ENCODE measurements at places on chromosomes 6 and 20.

DNA sequence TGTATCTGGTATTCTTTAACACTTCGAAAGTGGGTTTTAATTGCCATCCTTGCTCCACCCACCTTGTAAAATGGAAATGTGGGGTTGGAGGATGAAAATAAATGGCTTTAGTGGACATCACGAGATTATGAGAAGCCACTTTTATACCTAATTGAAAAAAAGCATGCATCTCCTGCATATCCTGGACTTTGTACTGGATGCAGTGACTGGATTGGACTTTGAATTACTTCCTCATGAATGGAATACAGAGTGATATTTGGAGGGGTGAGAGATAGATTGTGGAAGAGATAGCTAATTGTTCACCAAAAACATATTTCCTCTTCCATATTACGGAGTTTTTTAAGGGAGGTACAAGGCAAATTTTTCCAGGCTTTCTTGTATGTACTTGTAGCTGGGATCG lies 813.0 kb downstream of the TENT5A start:
- no peak for DNase-seq

- DNase-seq, result no peak
Observed at GRCh38 chr20:14807224-14807623, 469.8 kb upstream of the FLRT3 start.

- DNase-seq, result no peak
Observed at GRCh38 chr6:150025201-150025917, at the start of gene RAET1L. RAET1L (minus strand) TSS chr6:150025532; CDS start chr6:150025471, 61 bp downstream.

DNA sequence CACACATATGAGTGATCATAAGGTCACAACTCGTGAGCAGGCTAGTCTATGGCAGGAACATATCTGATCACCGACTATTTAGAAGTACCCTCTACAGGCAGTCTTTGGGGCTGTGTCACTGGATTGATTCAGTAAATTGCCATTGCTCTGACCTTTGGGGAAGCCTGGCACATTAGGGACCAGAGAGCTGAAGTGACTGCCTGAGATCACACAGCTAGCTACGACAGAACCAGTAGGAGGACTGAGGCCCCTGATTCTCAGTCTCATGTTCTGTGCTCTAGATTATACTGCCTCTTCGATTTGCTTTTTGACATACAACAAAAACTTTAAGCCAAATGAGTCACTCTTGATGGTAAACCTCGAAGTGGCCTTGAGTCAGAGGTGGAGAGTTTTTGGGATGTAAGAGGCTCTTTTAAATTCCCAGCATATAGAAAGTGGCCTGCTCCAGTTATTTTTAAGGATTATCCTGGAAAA lies 247.5 kb upstream of the SUPT3H start:
- DNase-seq, result no peak

GRCh38 chr6:158337332-158337731 lies 25.1 kb downstream of the TULP4 start:
- no peak for DNase-seq

DNA sequence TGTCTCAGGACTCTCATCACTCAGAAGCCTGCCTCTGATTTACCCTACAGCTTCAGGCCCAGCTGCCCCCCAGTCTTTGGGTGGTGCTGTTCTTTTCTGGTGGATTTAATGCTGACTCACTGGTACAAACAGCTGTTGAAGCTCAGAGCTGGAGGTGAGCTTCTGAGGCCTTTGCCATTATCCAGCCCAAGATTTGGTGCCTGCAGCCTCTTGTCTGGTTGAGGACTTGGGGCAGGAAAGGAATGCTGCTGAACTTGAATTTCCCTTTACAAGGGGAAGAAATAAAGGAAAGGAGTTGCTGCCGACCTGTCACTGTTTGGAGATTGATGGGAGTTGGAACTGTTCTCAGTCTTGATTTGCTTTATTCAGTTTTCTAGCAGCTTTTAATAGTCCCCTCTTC lies 19.8 kb downstream of the ABCF1 start:
- no peak for DNase-seq

Data from stimulated activated CD8-positive, alpha-beta memory T cell treated with anti-CD3 and anti-CD28 coated beads, Interleukin-12 subunit alpha, Interleukin-12 subunit beta, amount 100 ng/mL, for 4 hours (primary cell).